Muscle of leg (tissue), 16 donors: ENCODE measurements at places on chromosomes 5 and 9. TPM values are rescaled to one million over a fixed set of nuclear protein-coding genes. Genes with fewer than 3 reads are reported as not detected.

Gene SLC34A3
- total RNA-seq, result 0.04 TPM

Gene PCDHB7
- total RNA-seq, result 2.1 TPM

Gene ADAMTS12
- 23.9 TPM for total RNA-seq

Gene FOXD1
- total RNA-seq, result 0.35 TPM

Gene RAD1
- 17.4 TPM for total RNA-seq

Gene TLX3
- not detected for total RNA-seq

Gene SPINK7
- not detected for total RNA-seq

Gene TMEM252
- total RNA-seq, result 0.09 TPM

Gene OCLN
- 2.4 TPM for total RNA-seq

Gene SNAPC4
- total RNA-seq, result 3.1 TPM

Gene IFNK
- not detected for total RNA-seq

Gene HRH2
- 0.35 TPM for total RNA-seq

Gene NEUROG1
- total RNA-seq, result not detected

Gene RASEF
- 0.31 TPM for total RNA-seq

Gene SPDL1
- 11.6 TPM for total RNA-seq

Gene PSD2
- total RNA-seq, result 0.18 TPM

Gene PIGO
- 9.1 TPM for total RNA-seq

Gene GRXCR2
- total RNA-seq, result not detected

Gene PCA3
- total RNA-seq, result 0.58 TPM

Gene PTGDS
- 8.4 TPM for total RNA-seq

Gene CLIC3
- 0.27 TPM for total RNA-seq

Gene GLRA1
- total RNA-seq, result not detected

Gene ALDH1A1
- 24.5 TPM for total RNA-seq

Gene CYLC2
- not detected for total RNA-seq

Gene OBP2B
- total RNA-seq, result not detected

Gene GPR151
- total RNA-seq, result not detected

Gene CCDC192
- 0.18 TPM for total RNA-seq
